Activated gamma-delta T cell (primary cell): ENCODE measurements at places on chromosomes 3 and 15.

DNA sequence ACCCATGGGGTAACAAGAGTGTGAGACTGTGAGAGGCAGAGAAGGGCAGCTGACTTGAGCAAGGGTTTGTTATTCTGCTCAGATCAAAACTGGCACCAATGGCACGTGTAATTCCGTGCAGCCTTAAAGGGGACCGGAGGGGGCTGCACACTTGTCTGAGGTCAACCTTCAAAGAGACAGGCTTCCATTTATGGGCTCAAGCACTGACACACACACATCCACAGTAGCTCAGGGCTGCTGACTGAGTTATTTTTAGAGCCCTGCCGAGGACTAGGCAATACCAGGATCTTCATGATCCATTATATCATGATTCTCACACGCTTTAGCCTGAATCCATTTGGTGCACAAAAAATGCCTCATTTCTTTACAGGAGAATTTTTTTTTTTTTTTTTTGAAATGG is 20.6 kb upstream of the SPTBN5 start:
- no peak for DNase-seq

DNA sequence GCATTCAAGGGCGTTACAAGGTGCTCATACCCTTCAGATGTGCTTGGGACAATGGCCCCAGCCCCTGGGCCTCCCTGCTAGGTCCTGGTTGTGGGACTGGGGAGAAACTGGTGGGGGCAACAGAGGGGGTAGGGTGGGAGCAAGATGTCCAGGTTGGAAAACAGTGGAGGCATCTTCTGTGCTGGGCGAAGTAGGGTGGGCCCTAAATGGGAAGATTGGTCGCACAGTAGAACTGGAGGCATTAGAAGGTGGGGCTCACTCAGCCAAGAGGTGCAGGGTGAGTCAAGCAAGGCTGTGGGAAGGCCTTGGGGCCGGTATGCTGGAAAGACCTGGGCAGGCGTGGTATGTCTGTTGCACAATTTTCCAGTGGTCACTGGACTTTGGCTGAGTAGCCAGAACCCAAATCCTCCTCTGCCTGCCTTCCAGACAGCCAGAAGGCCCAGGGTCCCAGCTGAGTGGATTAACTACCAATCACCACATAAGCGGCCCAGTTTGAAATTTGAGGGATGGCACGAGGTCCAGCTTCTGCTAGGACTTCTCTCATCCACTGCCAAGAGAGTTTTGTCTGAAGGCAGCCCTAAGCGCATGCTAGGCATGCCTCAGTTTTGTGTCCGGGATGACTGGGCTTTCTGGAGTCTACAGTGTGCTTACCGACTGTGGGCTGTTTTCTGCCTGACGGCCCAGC is 74.5 kb downstream of the LSM3 start:
- DNase-seq: no peak

DNA sequence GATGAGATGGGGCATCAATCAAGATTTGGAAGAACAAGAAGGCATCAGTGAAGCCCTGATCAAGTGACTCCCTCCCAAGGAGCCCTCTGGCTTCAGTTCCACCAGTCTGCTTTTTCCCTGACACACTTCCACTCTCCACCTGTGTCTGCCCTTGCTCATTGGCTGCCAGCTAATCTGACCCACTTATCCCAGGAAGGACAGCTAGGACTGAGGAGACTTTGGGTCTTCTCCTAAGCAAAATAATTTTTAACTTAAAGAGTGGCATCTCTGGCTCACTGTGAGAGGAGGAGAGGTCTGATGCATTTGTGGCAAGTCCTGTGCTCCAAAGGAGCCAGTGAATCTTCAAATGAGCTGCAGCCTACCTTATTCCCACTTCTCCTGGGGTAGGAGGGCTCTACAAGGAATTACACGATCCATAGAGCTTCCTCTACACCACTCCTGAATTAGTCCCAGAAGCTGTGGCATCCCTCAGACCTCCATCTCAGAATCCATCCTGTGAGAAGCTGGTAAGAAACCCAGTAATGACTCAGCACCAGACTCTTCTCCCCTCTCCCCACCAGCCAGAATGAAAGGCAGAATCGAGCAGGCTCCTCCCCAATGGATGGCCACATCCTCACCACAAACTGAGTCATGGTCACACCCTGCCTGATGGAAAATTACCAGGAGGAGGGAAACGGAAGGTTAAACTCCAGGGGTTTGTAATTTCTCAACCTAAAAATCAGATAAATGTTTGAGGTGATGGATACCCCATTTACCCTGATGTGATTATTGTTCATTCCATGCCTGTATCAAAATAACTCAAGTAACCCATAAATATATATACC is 6.3 kb upstream of the PKM start:
- DNase-seq: no peak

- no peak for DNase-seq
These were observed 29.0 kb upstream of the TIMP4 start for GRCh38 chr3:12187448-12188327.

DNA sequence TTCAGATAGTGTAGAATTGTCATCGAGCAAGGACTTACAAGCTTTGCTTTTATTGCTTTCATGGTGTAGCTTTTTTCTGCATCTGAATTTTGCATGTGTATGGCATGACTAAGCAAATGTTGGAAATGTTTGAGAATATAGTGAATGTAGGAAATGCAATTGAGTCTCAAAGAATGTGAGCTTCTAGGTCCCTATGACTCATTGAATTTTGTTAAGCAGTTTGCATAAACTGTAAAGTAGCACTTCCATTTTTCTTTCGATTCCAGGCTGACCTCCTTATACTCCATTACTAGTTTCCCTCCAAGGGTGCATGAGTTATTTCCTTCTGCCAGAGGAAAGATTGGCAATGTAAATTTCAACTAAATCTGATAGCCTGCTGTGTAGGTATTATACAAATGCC is 619.2 kb downstream of the DIPK2A start:
- no peak for DNase-seq

DNA sequence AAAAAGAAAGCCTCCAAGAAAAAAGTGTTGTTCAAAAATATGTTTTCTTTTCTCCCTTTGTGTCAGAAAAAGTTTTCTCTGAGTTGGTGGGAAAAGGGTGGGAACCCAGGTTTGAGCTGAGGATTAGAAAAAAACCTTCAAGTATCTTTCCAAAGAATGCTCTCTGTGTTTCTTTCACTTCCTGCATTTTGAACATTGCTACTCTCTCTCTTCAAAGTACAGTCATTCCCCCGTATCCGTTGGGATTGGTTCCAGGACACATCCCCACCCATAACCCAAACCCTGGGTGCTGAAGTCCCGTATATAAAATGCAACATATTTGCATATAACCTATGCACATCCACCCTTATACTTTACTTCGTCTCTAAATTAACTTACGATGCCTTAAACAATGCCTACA is 139.6 kb downstream of the TMCO5A start:
- DNase-seq: no peak

DNA sequence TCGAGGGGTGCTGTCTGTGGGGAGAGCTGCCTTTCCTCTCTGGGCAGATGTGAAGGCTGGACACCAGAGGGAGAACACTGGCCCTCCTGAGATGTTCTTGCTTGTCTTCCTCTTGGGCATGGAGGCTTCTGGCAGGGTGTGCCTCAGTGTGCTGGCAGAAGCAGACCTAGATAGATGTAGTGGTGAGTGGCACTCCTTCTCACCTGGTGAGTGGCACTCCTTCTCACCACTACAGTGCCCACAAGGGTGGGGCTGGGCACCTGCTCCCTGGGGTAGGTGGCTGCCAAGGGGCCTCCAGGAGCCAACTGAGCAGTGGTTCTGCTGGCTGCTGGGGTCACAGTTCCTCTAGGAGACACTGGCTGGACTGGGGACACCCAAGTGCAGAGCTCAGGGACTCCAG is 18.7 kb downstream of the ACVR2B start:
- no peak for DNase-seq

DNA sequence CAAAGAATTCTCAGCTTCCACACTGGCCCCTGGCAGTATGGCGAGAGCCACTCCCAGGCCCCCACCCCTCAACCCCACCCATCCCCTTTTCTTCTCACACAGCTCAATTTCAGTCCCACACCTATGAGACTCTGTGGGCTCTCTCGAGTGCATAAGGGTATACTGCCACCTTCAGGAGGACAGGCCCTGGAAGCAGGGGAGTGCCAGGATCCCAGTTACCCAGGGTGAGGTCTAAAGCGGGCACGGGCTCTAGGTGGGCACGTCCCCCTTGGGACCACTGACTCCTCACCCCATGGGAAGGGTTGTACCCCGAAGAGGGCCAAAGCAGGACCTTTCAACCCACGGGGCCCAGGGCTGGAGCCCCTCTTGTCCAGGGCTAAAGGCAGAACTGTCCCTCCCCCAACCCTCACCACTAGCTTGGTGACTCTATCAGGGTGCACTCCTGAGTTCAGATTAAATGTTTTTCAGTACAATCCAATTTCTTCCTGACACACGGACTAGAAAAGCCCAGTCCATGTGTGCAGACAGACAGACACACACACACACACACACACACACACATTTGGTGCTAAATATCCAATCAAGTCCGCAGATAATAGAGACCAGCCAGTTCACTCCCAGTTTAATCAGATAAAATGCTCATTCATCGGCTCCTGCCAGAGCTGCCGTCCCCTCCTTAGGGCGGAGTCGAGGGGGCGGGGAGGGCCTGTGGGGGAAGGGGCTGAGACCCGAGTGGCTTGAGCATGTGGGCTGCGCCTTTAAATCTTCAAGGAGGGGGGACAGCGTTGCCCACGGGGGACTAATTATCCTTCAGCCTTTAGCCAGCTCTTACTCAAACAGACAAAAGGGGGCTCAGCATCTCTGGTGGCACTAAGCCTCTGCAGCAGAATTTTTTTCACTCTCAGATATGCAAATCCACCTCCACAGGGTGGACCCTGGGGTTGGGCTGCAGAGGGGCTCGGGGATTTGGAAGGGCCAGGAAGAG is 59.3 kb downstream of the CYP11A1 start:
- DNase-seq: no peak

GRCh38 chr3:171088496-171088895 is 62.0 kb upstream of the SLC2A2 start:
- DNase-seq: no peak

DNA sequence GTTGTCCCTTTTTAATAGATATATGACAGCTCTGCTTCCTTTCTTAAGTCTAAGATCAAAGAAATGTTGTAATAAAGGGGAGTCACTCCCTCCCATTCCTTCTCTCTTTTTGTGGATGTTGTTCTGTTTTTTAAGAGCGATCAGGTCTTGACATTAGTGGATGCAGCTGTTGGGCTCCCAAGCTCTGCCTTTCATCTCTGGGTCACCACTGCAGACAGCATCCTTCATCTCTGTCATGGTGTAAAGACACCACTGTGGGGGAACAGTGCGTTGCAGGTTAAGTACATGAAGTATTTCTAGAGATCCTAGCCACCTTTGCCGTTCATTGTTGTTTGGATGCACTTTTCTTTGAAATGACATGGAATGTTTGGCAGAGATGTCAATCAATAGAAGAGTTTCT is 17.7 kb downstream of the FNDC3B start:
- no peak for DNase-seq
